ENCODE measurements at places on chromosomes 16 and 17.
A peak's percentile ranks its signal among the peaks of the same experiment; 100 is the strongest.

DNA sequence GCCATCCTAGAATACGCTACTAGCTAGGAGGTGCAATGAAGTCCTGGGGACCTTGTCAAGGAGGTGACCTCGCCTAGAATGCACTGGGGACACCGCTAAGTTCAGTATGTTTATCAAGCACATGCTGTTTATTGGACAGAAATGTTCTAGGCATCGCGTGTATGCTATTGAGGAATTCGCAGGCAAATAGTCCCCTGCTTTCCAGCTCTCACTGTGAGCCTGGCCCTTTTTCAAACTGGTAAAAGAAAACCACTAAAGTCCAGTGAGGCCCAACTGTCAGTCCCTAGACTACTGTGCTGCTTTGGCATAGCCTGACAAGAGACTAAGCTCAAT, 1.2 kb upstream of the FAM222B start:
- no peak for DNase-seq

DNA sequence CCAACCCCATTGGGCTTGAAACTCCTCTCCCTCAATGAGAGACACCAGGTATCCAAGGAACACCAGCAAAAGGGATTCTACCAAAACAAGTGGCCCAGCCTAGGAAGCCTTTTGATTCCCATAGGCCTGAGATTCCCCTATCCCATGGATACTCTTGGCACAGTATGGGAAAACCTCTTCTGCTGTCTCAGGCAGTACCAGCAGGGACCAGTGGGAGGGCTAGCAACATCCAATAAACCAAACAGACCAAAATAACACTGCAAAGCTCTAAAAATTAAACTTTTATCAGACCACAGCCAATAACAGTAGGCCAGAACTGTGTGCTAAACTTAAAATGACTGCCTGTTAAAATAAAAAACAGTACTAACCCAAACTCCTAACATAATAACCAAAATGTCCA, 153.9 kb upstream of the CES5A start:
- DNase-seq: no peak

DNA sequence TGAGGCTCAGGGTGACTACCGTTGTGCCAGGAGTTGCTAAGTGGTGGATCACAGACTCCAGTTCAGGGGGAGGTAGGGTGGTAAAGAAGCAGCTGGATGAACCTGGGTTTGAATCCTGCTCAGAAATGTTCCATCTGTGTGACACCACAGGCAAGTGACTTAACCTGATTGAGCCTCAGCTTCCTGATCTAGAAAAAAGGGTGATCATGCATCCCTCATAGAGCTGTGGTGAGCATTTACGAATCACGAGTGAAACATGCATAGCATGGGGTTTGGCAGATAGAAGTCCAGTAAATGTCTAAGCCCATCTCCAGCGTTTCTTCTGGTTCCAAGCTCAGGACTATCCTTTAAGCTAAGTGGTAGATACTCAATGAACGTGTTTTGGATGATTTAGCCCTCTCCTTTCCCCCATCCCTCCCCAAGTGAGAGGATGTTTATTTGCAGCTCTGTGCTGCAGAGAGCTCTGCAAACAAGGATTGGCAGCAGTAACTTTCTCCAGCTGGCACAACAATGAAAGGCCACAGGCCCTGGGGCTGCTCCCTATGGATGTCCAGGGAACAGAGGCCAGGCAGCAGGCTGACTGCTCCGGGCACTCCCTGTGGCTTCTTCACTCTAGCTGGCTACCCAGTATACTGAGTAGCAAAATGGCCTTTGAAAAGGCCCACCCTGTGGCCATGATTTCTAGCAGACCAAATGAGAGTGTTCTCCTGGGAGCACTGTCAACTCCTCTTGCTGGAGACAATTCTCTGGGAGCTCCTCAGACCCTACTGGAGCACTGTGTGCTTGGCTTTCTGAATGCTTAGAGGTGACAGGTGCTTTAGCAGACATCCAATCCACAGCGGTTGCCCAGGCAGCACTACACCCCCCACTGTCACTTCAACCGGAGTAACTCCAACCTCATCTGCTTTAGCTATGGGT, 21.3 kb downstream of the CA4 start:
- peak; percentile 45 for DNase-seq

GRCh38 chr17:31211352-31212012, 85.6 kb downstream of the OMG start:
- no peak for DNase-seq

DNA sequence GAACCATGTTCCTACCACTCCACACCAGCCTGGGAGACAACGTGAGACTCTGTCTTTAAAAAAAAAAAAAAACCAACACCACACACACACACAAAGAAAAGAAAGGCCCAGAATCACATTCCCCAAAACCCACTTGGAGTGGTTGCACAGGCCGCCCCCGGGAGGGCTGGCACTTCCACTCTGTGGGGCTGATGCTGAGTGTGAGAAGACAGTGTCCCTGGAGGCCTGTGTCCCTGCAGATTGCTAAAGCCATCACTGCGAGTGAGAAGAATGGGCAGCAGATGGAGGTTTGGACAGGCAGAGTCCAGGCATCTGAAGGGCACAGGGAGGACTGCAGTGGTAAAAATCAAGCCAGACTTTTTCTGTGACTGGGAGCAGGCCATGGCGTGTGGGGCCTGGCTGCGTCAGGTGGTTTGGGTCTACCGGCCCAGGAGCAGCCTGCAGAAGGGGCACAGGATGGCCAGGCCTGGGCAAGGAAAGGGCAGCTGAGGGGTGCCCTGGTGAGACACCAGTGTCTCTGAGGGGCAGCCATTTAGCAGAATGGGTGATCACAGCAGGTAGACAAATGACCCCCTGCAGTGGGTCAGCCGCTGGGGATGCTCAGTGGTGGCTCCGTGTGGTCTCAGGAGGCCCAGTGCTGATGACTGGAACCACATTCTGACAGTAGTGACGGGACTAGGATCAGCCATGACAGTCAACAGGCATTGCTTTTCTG, 13.1 kb downstream of the CTRB2 start:
- DNase-seq: no peak

DNA sequence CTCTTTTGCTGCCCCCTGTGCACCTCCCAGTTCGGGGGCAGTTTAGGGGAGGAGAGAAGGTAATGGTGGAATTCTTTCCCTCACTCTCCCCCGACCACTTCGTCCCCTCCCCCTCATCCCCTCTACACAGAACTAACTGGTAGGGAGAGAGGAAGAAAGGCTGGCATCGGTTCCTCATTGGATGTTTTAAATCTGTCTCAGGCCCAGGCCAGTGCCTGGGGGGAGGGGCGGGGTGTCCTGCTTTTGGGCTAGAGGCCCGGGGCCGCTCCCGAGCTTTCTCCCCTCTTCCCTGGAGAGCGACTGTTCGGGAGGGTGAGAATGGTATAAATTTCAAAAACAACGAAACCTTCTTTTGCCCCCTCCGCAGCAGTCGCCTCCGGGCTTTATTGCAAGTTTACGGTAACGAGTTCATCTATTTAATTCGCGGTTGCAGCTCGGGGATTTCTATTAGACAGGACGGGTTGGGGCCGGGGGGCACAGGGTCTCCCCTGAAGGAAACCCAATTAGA, at the start of gene PRAC2:
Gene PRAC2 (plus strand): TSS at position 271 of the 508 bp plus-strand sequence. CDS start 1,226 bp downstream, outside the sequence.
- DNase-seq: no peak

GRCh38 chr16:58205276-58206036, 7.5 kb upstream of the CSNK2A2 start:
- no peak for DNase-seq

GRCh38 chr16:10613785-10614485, 33.5 kb upstream of the EMP2 start:
- DNase-seq: no peak

DNA sequence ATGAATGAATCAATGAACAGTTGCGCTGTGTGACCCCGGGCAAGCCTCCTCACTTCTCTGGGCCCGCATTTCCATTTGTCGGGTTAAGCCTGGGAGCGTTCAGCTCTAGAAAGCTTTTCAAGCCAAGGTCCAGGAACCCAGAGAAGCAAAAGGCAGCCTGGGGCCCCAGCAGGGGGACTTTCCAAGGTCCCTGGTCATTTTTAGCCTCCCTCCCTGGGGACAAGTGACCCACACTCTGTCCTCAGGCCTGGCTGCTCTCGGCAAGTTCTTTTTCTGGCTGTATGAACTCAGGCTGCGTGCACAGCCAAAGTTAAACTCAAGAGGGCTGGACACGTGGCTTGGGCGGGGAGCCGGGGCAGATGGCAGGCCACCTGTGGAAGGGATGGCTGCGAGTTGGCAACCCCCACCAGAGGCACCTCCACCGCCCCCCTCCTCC, 41.4 kb upstream of the CIBAR2 start:
- DNase-seq: no peak

DNA sequence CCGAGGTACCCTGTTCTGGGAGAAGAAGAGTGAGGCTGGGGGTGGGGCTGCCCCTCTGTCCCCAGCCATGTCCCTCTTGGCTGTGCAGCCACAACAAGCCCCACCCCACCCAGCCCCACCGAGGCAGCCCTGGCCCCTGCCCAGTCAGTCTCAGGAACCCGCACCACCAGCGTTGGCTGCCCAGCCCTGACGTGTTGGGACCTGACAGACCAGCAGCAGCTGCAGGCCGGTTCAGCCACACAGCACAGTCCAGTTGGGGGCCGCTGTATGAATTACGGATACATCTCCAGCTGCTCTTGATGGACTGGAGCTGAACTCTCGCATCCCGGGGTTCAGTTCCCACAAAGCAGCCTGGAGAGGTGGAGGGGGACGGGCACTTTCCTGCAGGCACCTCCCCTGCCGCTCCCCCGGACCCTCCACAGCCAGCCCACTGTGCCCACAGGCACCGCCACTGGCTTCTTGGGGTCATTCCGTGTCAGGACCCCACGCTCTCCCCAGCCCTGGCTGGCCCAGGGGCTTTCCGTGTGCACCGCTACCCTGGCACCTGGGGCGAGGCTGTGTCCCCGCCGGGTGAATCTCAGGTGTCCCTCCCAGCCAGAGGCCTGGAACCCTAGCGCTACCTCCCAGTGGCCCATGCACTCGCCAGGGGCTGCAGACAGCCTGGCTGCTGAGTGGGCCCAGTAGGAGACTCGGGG, 7.1 kb downstream of the CDH15 start:
- no peak for DNase-seq

- no peak for DNase-seq
Measured at GRCh38 chr17:64599187-64599676, 62.9 kb downstream of the SMURF2 start.

DNA sequence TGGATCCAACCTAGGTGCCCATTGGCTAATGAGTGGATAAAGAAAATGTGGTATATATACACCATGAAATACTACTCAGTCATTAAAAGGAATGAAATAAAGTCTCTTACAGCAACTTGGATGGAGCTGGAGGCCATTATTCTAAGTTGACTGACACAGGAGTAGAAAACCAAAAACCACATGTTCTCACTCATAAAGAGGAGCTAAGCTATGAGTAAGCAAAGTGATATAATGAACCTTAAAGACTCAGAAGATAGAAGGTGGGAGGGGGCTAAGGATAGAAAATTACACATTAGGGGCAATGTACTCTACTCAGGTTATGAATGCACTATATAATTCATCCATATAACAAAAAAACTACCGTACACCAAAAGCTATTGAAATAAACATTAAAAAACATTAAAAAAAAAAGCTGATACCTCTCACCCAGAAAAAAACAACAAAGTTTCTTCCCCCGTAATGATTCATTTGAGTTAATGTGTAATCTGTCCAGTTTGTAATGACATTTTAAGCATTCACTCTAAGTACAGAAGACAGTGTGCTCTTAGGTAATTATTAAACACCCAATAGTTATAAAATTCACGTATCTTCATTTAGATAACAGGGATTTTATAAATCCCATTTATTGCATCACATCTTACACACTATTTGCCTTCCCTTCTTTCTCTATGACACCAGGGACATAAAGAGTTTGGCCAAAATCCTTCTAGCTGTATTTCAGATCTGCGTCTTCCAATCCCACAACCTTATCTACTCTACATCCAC, 941.5 kb downstream of the CDH11 start:
- no peak for DNase-seq

GRCh38 chr17:76556765-76557367, 17.0 kb downstream of the PRCD start:
- DNase-seq: no peak

- DNase-seq: no peak
Measured at GRCh38 chr17:21031756-21032396, 10.9 kb downstream of the USP22 start.

DNA sequence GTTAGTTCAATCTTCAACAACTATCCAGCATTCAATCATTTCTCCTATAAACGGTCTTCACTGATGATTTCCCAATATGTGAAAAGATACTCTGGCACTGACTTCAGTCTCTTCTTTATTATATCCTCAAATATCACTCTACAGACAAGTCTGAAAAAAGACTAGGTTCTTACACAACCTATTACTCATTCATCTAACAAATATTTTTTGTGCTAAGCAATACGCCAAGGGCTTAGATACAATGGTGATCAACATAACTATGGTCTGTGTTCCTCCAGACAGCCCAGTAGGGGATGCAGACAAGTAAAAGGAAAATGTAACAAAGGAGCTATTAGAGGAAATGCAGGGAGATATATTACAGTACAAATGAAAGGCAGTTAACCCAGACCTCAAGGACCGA, 63.9 kb downstream of the MYO1D start:
- DNase-seq: peak; percentile 69

DNA sequence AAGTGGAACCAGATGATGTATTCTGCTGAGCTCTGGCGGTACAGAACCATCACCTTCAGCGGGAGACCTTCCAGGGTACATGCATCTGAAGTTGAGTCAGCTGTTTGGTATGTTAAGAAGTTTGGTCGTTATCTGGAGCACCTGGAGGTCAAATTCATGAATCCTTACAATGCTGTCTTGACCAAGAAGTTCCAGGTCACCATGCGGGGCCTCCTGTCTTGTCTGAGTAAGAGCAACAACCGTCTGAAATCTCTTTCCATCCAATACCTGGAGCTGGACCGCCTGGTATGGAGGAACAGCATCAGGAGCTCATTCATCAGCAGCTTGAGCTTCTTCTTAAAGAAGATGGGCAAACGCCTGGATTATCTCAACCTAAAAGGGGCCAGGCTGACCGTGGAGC, 4.0 kb downstream of the FBXO39 start:
- DNase-seq: no peak

All from foreskin melanocyte (primary cell).